CD4-positive, alpha-beta T cell treated with Interleukin-2 at 100 ng/mL for 4 hours (primary cell): ENCODE measurements at places on chromosomes 11 and 22.

DNA sequence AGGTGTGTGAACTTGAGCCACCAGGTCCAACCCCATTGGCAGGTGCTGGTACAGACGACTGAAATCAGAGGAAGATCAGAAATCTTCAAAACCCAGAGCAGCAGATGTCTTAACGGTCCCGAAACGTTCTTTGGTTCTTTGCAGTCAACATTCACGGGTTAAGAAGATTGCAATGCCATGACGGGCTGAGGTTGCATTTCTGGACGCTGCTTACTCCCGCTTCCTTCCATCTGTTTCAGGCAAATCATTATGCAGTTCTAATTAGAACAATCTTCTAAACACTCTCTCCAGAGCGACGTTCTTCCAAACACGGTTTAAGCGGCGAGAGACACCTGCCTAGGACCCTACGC is 492 bp upstream of the LUZP2 start:
- DNase-seq: no peak

GRCh38 chr11:35420371-35420770 is 1.0 kb upstream of the SLC1A2 start:
- DNase-seq: no peak

- no peak for DNase-seq
Measured at GRCh38 chr11:92766698-92767097, 202.8 kb upstream of the MTNR1B start.

DNA sequence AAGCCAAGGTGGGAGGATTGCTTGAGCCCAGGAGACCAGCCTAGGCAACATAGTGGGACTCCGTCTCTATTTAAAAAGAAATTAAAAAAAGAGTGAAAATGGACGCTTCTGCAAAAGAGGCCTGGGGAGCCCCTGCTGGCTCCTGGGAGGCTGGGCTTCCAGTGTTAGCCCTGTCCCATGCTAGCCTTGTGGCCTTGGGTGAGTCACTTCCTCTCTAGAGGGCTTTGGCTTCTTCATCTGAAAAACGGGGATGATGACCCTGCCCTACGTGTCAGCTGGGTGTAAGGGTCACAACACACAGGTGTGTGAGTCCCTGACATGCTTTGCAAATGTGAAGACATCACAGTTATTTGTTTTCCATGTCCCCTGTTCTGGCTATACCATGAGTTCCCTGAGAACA is 32.8 kb downstream of the FAM227A start:
- DNase-seq: no peak

DNA sequence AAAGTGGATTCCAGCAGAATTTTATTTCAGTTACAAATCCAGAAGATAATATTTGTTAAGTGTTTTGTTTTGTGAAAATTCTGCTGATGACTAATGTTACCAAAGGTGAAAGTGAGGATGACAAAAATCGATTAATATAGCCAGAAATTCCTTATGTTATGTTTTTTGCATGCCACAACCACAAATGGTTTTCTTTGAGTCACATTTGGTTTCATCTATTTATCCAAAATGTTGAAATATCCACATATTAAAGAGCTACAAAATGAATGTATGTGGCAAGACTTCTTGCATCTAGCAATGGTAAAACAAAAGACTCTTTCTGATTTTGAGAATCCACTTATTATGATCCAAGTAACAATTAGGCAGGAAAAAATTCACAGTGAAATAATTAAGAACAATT is 150.1 kb upstream of the LRRC4C start:
- DNase-seq: no peak

DNA sequence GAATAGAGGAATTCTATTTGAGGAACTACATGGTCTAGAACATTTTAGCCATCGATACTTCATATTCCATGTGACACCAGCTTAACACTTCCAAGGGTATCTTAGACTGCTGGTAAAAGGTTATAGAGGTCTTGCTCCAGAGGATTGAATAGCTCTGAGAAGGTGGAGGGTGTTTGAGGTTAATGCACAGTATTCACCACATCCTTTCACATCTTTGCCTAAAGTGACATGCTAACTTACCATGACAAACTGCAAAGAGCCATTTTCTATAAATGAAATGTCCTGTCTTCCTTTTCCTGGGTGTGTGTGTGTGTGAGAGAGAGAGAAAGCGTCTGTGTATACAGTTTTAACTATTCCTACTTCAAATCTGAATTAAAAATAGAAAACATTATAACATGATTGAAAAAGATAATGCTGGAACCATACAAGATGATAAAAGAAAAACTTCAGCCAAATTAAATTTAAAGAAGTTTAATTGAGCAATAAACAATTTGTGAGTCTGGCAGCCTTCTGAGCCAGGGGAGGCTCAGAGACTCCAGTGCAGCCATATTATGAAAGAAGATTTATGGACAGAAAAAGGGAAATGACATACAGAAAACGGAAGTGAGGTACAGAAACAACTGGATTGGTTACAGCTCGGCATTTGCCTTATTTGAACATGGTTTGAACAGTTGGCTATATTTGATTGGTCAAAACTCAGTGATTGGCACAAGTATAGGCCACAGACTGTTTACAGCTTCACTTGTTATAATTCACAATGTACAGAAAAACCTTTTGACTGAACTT is 320.9 kb upstream of the CCDC179 start:
- DNase-seq: no peak

DNA sequence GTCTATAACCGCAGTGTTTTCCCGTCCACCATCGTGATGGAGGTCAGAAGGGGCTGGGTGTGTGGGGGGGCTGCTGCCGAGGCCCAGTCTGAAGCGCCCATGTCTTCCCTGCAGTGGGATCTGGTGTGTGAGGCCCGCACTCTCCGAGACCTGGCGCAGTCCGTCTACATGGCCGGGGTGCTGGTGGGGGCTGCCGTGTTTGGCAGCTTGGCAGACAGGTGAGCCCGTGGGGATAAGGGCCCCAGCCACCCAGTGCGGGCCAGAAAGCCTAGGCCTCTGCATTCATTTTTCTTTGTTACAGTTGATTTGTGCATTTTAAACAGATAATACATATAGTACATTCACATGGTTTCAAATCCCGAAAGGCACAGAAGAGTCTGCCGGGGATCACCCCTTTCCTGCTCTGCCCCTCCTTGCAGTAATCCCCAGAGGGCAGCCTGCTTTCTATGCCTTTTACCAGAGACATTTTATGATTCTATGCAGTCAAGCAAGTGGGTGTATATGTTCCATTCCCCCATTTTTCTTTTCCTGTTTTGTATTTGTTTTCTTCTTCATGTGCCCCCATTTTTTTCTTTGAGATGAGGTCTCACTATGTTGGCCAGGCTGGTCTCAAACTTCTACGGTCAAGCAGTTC is 32.6 kb downstream of the CAPN1 start:
- no peak for DNase-seq

- DNase-seq: no peak
Measured at GRCh38 chr11:72932132-72932570, 117.9 kb downstream of the ATG16L2 start.

GRCh38 chr22:47276991-47277390 is 514.5 kb downstream of the TBC1D22A start:
- no peak for DNase-seq

- DNase-seq: no peak
Measured at GRCh38 chr11:42647993-42648392, 663.8 kb upstream of the API5 start.
